ENCODE measurements at places on chromosomes 2 and 18.

DNA sequence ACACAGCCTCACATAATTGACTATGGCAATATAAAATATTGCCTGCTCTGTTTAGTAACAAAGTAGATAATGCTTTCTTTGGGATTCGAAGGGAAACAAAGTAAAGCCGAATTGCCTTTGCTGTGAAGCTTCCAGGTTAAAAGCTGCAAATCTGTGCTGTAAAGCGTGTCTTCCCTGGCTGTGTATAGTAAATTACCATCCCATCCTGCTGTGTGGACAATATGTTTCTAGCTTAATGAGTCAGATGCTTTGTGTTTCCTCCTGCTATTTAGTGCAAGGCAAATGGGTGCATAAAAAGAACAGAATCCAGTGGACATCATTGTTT lies 265.1 kb downstream of the SOCS6 start:
- no peak for DNase-seq

DNA sequence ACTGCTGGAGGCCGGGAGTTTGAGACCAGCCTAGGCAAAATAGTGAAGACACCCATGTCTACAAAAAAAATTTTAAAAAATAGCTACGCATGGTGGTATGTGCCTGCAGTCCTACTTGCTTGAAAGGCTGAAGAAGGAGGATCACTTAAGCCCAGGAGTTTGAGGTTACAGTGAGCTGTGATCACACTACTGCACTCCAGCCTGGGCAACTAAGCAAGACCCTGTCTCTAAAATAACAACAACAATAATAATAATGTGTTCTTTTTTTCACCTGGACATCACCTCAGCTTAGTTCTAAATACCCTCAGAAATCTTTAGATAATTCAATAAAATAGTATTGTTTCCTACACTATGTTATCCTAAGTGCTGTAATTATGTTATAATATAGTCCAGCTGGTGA lies 397.1 kb upstream of the ZNF804A start:
- DNase-seq = no peak

DNA sequence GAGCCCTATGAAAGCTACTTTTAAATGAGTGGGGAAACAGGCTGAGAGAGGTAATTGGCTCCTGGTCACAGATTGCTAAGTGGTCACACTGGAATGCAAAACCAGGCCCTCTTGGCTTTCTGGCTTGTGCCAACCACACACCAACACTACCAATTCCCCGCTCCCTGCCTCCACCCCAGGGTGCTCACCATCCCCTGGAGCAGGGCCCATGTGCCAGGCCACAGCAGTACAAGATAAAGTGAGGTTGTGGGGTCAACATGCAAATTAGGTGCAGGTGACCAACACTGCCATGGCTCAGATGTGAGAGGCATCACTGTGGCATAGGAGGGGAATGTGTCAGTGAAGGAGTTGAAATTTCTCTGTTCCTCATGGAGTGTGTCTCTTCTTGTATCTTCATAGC lies 312.5 kb downstream of the MYCN start:
- DNase-seq = no peak

DNA sequence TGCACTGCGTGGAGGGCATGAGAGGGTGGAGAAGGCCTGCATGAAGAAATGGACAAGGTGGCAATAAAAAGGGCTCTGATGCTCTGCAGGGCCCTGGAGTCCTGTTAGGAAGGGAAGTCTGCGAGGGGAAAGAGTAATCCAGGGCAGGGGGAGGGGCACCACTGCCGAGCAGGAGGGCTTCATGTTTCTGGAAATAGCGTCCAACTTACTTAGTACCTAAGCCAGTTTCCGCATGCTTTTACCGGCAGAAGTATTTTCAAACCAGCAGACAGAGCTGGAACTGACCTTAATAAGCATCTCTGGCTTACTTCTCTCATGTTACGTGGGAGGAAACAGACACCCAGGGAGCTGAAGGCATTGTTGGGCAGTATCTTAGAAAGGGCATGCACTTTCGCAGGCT lies 156.7 kb downstream of the GALNT14 start:
- no peak for DNase-seq

- DNase-seq = no peak
Observed at GRCh38 chr2:10398496-10398895, 49.6 kb downstream of the ODC1 start.

DNA sequence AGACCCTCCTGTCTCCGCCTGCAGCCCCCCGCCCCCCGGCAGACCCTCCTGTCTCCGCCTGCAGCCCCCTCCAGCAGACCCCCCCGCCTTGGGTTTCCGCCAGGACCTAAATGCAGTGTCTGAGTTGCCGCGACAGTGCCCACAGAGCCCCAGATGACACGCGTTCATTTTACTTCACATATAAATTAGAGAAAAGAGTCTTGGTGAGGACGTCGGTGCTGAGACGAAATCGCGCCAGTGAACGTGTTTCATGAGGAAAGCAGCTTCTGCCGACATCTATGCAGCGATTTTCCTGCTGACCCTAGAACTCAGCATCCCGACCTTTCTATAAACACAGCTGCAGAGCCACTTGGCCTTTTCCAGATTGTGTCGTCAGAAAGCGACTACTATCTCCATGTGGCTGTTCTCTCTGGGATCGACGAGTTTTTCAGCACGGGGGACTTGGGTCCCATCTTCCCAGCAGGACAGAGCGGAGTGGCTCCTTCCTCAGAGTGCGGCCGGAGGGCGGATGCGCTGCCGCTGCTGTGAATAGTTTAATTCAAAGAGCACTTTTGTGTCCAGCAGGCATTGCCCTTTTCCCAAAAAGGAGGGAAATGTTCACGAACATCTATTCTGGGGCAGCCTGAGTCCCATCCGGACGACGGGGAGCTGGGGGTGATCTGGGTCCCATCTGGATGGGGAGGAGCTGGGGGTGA lies 136.7 kb downstream of the NFATC1 start:
- no peak for DNase-seq

DNA sequence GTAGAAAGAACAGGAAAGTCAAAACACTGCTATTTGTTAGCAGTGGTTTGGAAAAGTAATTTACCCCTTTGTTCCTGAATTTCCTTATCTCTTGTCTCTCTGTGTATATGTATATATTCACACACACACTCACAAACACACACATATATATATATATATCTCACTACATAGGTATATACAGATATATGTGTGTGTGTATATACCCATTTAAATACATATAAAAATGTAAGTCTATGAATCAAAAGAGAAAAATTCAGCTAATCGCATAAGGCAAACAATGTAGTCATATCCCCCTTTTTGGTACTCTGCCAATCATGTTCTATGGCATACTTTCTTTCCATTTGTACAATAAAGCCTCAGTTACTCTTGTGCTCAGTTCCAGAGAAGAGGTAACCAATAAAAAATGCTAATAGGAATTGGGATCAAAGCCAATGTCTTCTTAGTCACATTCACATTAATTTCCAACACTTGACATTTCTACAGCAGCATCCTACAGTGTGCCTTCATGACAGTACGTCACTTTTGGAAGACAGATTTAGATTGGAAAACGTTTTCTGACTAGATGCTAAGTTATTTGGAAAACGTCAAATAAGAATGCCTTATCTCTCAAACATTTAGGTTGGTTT lies 94.6 kb downstream of the MC4R start:
- no peak for DNase-seq

DNA sequence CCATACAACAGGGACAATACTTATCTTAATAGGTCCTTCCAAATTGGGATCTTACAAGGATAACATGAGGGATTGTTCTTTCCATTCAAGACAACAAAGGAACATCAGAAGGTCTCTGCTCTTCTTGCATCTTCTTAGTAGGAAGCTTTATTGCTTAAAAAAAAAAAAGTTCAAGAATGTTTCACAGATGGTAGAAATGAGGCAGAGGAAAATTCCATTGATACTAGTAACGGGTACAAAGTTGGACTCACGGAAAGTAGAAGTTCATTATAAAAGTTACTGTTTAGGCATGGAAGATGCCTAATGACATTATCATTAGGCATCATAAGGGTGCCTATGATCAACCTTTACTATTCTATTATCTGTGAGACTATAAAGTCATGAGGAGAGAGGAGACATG lies 136.2 kb downstream of the LAMA3 start:
- no peak for DNase-seq

DNA sequence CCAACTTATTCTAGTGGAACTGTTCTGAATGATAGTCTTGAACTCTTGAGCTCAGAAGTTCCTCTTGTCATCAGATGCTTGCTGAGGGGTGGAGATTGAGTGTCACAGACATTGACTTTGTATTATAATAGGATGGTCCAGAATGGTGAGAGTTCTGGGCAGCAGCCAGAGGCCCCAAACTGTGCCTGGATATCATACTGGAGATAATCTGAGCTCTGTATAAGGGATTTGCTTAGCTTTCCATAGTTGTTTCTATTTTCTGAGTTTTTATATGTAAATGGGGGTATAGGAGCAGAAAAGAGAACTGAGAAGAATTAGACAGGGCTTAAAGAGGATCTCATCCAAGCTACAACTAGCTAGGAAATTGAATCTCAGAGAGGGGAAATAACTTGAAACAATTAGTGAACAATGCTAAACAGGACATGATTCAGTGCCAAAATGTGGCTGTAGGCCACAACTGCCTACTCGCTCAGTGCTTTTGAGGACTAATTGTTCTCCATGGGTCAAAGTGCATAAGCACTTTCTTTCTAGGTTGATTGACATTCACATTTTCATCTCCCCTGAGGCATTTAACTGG lies 10.1 kb upstream of the LCLAT1 start:
- no peak for DNase-seq
